A549 treated with RU486 at 1 μM for 4 hours (cell line): ENCODE measurements at places on chromosomes 13 and 19. TPM values are rescaled to one million over a fixed set of nuclear protein-coding genes. Genes with fewer than 3 reads are reported as not detected.

ZNF729 gene
- not detected in 5 replicates for total RNA-seq

LILRB3 gene
- 0.16 to 0.28 TPM in 2 of 5 replicates, not detected in the others for total RNA-seq

KCNRG gene
- total RNA-seq, result 0.24 to 0.89 TPM (median 0.47 TPM) in 5 replicates

PRR19 gene
- total RNA-seq, result 3.9 to 5.0 TPM (median 3.9 TPM) in 5 replicates

ATP12A gene
- 0.06 TPM in 1 of 5 replicates, not detected in the others for total RNA-seq

ZFP28 gene
- 2.6 to 3.7 TPM (median 3.3 TPM) in 5 replicates for total RNA-seq

KANK3 gene
- 4.0 to 4.7 TPM (median 4.3 TPM) in 5 replicates for total RNA-seq

PABPC3 gene
- 0.07 to 0.22 TPM (median 0.14 TPM) in 5 replicates for total RNA-seq

NDFIP2 gene
- 15.0 to 22.3 TPM (median 19.3 TPM) in 5 replicates for total RNA-seq

HTR2A gene
- not detected in 5 replicates for total RNA-seq

IL4I1 gene
- 0.59 to 1.8 TPM (median 0.79 TPM) in 5 replicates for total RNA-seq

GFY gene
- total RNA-seq, result 0.12 to 0.28 TPM (median 0.17 TPM) in 4 of 5 replicates, not detected in the other

HSH2D gene
- 0.09 TPM in 1 of 5 replicates, not detected in the others for total RNA-seq

CEACAM1 gene
- 1.8 to 2.8 TPM (median 2.2 TPM) in 5 replicates for total RNA-seq

GALP gene
- total RNA-seq, result not detected in 5 replicates
